ENCODE measurements at places on chromosomes 3 and 15.

- DNase-seq, result no peak
Measured at GRCh38 chr3:31724116-31724515, 191.4 kb downstream of the STT3B start.

- DNase-seq, result peak; percentile 15
Measured at GRCh38 chr3:154973851-154974250, 106.3 kb upstream of the MME start.

- DNase-seq, result peak; percentile 82
Measured at GRCh38 chr15:92665100-92665555, 9.6 kb upstream of the FAM174B start.

GRCh38 chr15:92395098-92395635, 1.5 kb downstream of the ST8SIA2 start:
- DNase-seq, result no peak

DNA sequence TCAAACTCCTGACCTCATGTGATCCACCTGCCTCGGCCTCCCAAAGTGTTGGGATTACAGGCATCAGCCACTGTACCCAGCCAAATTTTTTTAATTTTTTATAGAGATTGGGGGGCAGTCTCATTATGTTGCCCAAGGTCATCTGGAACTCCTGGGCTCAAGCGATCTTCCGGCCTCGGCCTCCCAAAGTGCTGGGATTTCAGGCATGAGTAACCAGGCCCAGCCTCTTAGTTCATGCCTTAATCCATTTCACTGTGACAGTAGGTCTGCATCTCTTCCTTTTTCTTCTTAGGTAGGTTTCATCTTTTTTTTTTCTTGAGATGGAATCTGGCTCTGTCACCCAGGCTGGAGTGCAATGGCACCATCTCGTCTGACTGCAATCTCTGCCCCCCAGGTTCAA, 37.3 kb upstream of the PPP4R2 start:
- DNase-seq, result no peak

- DNase-seq, result peak; percentile 62
Measured at GRCh38 chr3:63896332-63897030, 15.7 kb downstream of the SCAANT1 start.

DNA sequence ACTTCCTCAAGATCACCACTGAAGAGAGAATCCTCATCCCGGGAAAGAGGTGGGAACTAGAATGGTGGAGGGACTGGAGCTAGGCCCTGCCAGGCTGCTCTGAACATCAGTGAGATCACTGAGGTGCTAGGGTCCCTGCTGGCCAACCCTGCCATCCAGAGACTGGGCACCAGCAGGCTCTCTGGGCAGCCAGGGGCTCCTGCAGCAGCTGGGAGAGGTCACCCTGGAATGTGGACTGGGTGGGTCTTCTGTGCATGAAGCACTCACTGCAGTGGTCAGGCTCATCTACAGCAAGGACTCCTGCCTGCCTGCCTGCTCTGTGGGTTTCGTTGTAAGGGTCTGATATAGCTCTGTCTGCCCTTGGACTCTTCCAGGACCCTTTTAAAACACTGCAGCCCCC, 24.9 kb downstream of the ALS2CL start:
- DNase-seq, result no peak

DNA sequence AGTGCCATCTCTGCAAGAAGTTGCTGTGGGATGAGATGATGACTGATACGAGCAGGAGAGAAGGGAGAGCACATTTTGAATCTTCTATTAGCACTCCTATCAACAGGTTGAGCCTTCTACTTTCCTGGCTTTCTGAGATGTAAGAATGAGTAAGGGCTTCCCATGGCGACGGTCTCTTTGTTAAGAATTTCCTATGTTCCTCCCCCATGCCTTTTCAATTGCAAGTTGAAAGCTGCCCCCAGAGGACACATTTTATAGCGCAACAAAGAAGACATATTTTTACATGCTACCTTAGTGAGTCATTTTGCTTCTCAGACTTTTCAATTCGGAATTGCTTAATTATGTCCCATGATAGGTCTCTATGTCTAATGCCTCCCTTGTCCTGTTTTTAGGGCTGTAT, 71.3 kb upstream of the LRTM1 start:
- DNase-seq, result peak; percentile 93

- no peak for DNase-seq
Measured at GRCh38 chr15:29637555-29637954, 184.7 kb downstream of the TJP1 start.

- no peak for DNase-seq
Measured at GRCh38 chr3:134300520-134300919, 49.9 kb upstream of the RYK start.

DNA sequence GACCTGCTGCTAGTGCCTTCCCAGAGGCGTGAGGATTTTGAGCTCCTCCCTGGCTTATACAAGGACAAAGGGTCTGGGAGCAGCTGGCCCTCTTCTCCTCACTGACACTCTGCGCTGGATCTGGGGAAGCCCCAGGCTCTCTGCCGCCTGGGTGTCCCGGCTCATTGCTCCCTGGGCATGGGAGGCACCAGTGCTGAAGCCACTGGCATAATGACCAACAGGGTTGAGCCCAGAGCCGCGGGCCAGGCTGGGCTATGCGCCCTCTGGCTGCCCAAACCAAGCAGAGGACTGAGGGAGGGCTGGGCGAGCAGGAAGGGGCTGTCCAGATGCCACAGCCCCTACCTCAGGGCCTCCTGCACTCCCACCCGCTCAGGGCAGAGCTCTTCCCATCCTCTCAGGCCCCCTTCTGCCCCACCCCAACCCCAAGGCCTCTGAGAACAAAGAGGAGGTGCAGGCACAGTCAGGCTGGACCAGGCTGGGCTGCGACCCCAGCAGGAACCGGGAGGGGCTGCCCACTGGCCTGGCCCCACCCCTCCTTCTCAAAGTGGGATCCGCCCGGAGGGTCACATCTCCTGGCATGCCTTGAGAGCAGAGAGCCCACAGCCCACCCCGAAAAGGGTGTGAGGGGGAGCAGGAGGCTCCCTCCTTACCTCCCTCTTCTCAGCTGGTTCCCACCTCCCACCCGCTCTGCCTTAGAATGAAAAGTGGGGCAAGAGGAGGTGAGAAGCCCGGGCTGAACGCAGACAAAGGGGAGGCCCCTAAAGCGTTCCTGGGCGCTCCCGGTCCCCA, 1.6 kb downstream of the LINGO1 start:
- no peak for DNase-seq

- DNase-seq, result no peak
Measured at GRCh38 chr3:73186741-73187140, 125.3 kb downstream of the EBLN2 start.

DNA sequence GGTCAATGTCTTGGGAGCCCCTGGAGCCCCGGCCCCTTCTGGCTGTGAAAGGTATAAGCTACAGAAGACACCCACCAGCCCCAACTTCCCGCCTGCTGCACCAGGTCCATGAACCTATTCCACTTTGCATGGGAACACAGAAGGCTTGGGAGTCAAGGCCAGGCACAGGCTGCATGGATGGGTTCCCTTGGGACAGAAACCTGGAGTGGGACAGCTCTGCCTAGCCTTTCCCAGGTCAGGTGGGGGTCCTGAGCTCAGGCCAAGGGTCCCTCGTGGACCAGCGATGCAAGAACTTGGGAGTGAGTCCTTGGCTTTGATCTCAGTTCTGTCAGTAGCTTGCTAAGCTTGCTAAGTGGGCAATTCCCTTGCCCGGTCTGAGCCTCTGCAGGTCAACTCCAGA, 25.0 kb downstream of the TKT start:
- no peak for DNase-seq

GRCh38 chr3:10725067-10725466, 91.0 kb upstream of the SLC6A11 start:
- DNase-seq, result peak; percentile 7

DNA sequence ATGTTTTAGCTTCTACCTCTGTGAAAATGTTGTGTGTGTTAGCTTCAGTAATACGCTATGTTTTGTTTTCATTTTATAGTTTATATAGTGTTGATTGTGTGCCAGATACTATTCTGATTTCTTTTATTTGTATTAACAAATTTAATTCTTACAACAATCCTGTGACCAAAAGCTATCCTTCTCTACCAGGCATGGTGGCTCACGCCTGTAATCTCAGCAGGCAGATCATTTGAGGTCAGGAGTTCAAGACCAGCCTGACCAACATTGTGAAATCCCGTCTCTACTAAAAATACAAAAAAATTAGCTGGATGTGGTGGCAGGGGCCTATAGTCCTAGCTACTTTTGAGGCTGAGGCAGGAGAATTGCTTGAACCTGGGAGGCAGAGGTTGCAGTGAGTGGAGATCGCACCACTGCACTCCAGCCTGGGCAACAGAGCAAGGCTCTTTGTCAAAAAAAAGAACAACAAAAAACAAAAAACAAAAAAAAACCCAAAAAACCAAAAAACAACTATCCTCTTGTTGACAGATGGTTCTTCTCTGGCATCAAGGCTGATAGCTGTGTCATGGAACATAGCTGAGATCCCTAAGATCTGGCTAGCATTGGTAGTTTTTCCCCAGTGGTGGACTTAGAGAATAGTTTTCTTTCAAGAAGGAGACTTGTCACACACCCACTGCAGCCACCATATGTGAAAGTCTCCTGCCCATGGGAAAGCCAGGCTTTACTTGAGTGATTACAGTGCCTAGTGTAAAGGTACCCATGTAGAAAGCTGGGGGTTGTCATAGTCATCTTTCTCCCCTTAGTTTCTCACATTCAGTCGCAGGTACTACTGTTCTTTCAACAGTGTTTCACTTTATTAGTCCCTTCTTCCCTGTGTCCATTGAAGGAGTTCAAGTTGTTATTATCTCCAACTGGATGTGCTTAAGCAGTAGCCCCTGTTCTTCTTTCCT, 116.5 kb downstream of the UBE2E2 start:
- DNase-seq, result peak; percentile 15

DNA sequence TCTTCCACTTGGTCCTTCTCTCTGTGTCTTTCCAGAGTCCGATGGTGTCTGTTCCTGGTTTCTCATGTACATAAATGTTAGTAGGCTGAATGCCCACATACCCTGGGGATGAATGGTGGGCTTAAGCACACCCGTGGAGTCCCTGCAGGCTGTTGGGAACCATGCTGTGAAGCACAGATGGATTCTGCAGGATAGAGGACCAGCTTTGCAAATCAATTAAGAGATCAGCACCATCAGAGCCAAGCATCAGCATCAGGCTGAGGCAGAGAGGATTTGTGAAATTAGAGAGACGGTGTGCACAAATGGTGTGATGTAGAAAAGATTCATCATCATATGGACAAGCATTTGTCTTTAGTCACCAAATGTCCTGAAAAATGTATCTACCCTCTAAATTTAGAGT, 127.1 kb downstream of the SV2B start:
- DNase-seq, result no peak

GRCh38 chr15:98505611-98506031, 142.7 kb upstream of the IGF1R start:
- peak; percentile 40 for DNase-seq

DNA sequence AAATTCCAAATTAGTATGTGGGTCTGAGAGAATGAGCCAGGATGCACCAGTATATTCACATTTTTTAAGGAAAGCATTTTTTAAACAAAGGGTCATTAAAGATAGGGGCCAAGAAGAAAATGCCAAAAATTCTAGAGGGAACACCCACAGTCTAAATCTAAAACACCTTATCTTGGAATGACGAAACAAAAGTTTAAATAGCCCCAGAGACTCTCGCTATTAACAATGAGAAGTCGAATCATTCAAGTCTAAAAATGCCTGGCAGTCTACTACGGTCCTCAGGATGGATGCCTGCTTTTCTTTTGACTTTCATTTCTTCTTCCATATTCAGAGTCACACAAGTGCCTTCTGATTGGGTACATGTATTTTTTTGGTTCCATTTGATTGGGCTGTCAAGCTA, 66.3 kb downstream of the SSUH2 start:
- no peak for DNase-seq

DNA sequence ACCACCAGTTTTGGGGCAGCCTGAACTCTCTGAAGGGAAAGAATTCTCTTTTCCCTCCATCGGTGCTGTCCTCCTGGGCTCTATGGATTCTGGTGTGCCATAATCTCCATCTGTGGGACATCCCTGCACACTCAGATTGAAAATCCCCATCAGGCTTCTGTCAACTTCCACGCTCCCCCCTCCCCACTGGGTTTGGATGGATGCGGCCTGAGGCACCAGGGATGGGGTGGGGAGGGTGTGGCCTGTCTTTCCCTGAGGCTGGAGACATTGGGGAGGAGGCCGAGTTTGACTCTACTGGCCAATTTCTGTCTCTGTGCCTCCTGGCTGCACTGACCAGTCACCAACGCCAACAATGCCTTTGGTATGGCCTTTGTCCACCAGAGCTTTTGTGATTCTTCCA, 16.3 kb upstream of the FBLN2 start:
- DNase-seq, result no peak

DNA sequence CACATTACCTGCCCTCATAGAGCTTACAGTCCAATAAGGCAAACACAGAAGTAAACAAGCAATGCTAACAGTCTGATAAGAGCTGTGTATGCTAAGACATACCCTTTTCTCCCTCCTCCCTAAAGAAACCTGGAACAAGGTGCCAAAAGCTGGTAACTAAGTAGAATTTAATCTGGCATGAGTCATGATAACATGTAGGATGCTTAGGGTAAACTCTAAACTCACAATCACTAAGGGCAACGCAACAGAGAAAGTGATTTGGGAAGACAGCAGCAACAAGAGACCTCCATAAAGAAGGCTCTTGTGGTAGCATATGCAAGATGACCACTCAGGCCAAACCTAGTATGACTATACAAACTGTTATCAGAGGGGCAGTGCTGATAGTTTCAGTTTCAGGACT, 55.5 kb downstream of the MYO1E start:
- DNase-seq, result no peak

- peak; percentile 56 for DNase-seq
Measured at GRCh38 chr3:9778143-9779074, 8.7 kb upstream of the CAMK1 start.

GRCh38 chr3:50263478-50264382, 5.2 kb upstream of the SEMA3B start:
- peak; percentile 57 for DNase-seq

DNA sequence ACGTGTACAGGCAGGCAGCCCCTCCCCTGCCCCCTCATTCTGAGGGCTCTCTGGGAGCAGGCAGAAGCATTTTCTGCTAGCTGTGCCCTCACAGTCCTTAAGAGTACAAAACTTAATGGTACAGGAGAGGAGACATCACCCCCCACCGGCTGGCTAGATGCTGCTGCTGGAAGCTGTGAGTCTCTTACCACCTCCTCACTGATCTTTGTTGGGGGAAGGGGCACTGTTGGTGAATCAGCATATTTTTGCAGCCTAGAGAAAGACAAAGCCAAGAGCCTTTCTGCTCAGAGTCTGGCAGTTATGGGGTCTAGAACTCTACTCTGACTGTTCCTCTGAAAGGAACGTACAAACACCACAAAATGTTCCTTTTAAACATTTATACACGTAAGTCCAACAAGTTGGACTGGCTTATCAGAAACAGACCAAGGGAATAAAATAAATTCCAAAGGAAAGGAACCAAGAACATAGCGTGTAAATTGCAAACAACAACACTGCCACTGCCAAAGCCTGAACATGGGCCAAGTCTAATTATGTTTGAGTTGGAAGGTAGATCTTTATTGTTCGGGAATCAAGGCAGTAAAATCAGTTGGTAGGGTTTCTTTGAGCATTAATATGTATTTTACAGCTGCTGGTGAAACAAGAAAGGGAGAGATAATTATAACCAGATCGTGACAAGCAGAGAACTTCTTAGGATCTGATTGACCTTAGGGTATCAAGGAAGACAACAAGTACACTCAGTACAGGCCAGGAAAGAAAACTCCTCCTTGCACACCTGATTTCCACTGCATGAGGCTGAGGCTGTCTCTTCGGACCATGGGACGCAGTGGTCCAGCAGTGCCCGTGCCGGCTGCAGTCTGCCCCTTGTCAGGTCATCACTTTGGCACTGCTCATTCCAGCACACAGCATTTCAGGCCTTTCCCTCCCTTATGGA, 27.4 kb downstream of the CLK3 start:
- DNase-seq, result peak; percentile 43

GRCh38 chr15:41411031-41411430, 5.9 kb upstream of the RTF1 start:
- DNase-seq, result no peak

Data from EH (cell line).